AG09319 (cell line): ENCODE measurements at places on chromosomes 12 and 14.

GRCh38 chr14:104386151-104386841, 193.3 kb upstream of the C14orf180 start:
- no peak for DNase-seq

- no peak for DNase-seq
Measured at GRCh38 chr14:72810201-72810600, 83.7 kb downstream of the DPF3 start.

DNA sequence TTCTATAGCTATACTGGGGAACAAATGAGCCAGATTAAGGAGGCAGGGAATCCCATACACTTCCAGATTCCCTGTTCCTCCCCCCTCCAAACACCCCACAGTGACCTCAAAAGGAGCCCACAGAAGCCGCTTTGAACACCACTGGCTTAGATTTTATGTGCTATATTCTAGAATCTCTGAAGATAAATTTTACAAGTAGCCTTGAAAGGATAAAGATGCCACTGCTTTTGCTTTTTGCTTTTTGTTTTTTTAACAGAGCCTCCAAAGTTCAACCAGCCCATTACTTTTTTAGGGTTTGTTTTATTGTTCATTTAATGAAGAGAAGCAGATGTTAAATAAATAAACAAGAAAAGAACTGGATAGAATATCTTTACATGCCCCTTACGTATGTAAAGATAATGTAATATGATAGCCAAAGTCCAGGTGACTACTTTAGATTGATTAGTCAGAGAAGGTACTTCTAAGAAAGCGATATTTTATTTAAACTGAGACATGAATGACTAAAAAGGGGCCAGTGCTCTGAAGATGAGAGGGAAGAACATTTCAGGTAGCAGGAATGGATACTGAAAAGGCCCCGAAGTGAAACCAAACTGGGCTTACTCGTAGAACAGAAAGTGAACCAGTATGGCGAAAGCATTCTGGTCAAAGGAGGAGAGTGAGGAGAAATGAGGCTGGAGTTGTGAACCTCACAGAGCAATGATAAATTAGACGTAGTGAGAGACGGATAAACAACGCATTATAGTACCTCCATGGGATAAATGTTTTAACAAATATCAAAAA, 44.6 kb downstream of the DUSP6 start:
- DNase-seq: no peak

DNA sequence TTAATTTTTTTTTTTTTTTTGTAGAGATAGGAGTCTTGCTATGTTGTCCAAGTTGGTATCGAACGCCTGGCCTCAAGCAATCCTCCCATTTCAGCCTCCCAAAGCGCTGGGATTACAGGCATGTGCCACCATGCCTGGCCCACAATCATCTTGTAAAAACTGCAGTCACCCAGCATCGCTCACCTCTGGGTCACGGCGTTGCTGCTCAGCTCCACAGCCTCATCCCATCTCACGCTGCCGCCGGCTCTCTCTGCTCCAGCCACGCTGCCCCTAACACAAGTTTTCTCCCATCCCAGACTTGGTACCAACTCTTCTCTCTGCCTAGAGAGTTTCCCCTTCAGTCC, 69.2 kb downstream of the MAP1LC3B2 start:
- DNase-seq: no peak

- DNase-seq: peak; percentile 30
Measured at GRCh38 chr12:94186278-94187241, 38.2 kb downstream of the PLXNC1 start.

DNA sequence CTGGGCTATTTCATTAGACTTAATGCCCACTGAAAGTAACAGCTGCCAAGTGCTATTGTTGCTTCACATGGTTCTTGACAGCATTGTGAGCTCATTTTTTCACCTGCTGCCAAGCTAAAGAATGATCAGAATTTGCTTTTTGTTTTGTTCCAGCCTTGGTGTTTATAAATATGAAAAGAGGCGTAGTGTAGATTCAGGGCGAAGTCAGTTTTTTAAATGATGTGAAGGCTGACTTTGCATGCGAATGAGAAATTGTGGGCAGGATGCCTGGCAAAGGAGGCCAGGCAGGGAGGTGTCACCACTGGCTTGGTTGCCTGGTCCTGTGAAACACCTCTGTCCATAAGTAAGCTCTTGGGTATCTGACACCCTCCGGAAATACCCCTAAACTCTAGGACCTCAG, 93.3 kb upstream of the NAP1L1 start:
- no peak for DNase-seq

GRCh38 chr14:71371711-71372396, 464.6 kb downstream of the PCNX1 start:
- no peak for DNase-seq

DNA sequence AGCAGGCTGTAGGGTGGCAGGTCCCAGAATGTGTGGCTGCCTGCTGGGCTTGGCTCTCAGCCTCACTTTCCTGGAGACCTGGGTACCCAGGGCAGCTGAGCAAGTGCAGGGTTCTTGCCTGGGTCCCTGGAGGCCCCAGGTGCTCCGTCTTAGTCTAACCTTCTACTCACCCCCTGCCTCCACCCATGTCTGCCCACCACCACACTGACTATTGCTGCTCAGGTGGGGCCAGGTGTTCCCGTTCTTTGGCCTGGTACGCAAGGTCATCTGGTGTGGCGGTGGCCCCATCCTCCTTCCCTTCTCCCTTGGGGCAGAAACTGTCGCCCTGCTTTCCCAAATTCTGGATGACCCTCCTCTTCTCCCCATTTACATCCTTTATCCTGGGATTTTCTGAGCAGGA, 319.9 kb downstream of the TMEM121 start:
- DNase-seq: no peak

DNA sequence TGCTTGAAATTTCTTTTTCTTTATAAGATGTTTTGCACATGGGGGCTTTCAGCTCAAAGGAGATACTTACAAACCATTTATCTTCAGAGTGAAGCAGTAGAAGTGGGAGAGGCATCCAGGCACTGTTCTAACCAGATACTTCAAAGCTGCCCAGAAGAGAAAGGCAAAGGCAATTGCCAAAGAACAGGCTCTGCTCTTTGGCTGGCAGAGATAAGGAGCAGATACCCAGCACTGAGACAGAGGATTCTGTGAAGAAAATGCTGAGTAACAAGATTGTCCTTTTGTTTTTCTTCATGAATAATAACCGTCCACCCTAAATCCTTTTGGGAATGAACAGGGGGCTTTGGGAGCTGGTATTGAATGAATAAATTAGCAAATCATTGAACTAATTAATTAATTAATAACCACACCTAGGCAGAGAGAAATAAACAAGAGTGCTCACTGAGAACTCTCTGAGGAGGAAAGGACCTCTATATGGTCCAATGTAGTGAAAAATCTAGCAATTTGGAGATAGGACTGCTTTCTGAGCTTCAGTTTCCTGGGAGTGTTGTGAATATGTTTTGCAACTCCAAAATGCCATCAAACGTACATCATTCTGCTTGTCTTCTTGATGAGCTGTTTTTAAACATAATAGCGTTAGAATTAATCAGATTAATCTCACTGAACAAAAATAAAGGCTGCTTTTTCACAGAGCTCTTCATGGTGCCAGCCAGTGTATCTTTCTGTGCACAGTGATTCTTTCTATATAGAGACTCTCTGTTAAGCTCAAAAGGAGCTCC, 192.8 kb upstream of the AMIGO2 start:
- DNase-seq: no peak

DNA sequence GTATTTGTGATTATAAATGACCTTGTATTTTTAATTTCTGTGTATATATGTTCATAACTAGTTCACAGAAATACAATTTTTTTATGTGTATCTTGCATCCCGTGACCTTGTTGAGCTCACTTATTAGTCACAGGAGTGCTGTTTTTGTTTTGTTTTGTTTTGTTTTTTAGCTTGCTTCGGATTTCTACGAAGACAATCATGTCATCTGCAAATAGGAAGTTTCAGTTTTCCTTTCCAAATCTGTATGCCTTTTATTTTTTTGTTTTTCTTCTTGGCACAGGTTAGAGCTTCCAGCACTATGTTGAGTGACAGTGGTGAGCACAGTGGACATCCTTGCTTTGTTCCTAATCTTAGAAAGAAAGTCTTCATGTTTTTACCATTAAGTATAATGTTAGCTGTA, 229.2 kb upstream of the GARIN6 start:
- no peak for DNase-seq

DNA sequence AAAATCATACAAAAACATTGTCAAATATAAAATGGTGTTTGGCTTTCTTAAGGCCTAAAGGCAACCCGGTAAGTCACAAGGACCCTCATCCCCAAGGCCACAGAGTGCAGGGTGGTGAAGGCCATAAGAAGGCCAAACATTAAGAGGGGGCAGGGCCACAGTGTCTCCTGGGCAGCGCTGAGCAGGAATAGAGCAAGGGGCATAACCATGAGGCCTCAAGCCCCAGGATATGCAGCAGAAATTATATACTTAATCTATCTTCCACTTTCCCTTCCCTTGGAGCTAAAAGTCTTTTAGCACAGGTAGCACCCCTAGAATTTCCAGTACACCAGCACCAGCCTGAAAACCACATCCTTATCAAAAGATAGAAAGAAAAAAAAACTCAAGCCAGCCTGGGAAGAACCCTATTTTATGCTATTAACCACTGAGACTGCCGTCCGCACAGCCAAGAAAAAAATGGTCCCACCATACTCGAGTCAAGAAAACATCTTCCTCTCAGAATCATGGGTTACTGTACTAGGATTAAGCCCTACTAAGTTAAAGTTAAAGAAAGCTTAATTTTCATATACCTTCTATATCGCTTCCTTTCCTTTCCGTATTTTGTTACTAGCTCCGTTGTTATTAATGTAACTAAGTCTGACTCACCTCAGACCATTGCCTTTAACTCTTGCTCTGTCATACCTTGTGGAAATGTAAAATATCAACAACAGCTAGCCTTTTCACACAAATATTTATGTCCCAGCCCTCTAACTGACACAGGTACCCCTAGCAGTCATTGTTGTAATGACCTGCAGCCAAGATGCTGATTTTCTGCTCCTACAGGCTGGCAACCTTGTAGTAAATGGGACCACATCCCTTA, 20.1 kb downstream of the KLRK1 start:
- DNase-seq: no peak

GRCh38 chr14:51743588-51744000, 91.9 kb downstream of the FRMD6 start:
- DNase-seq: no peak

GRCh38 chr12:125076103-125076502, 10.9 kb downstream of the AACS start:
- DNase-seq: no peak

- peak; percentile 35 for DNase-seq
Measured at GRCh38 chr12:51307655-51308593, 16.1 kb downstream of the BIN2 start.

DNA sequence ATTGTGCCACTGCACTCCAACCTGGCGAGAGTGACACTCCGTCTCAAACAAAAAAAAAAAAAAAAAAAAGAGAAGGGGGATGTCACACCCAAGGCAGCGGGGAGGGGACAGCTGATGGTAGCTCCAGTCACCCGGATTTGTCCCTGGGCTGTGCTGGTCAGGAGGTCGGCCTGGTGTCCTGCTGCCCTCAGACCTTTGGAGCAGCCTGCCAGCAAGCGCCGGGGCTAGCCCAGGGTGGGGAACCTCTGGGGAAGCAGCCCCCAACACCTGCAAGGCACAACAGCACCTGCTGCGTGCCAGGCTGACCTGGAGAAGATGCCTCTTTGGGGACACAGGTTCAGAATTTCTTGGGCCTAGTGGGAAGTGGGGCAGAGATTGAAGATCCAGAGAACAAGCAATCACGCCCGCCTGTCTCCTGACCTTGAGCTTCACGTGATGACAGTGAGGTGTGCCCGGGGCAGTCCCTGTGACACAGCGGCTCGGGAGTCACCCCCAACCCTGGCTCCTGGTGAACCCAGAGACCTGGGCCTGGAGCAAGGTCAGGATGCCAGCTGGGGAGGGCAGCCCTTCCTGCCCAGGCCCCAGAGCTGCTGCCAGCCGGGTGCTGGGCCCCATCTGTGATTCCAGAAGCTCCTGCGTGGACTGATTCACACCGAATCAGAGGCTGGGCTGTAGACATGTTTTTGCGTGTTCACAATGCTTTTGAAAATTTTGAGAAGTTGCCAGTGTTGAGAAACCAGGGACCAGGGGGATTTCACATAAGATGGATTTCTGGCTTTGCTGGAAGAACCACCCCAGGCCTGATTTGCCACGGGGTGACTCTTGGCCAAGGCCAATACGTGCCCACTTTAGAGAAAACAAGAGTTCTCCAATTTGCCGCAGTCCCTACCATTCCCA, 66.4 kb downstream of the RFLNA start:
- DNase-seq: no peak

GRCh38 chr12:93846936-93847516, 169.9 kb downstream of the CRADD start:
- no peak for DNase-seq

- DNase-seq: no peak
Measured at GRCh38 chr14:101561145-101561896, at the start of gene DIO3. Gene DIO3, plus strand, starts transcription at chr14:101561495.

DNA sequence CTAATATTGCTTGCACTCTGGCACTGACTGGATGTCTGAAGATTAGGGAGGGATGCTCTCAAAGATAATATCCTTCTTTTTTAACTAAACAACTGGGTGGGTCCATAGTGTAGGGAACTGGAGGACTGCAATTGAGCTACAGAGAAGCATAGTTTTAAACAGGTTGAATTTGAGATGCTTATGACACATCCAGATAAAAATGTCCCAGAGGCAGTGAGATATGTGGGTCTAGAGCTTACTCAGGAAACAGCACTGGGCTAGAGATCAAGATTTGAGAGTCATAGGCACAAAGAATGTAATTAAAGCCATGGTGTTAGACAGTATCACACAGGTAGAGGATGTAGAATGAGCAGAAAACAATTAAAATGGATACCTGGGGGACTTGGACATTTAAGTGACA, 198.4 kb downstream of the NELL2 start:
- no peak for DNase-seq

GRCh38 chr12:43147878-43148277, 404.1 kb downstream of the ADAMTS20 start:
- DNase-seq: no peak

GRCh38 chr12:66132408-66132807, 1.9 kb upstream of the LLPH start:
- no peak for DNase-seq

GRCh38 chr14:90273532-90273931, 17.2 kb downstream of the PSMC1 start:
- DNase-seq: no peak

GRCh38 chr12:115584156-115584555, 693.3 kb downstream of the MED13L start:
- DNase-seq: no peak

GRCh38 chr12:18676996-18677588, 60.7 kb downstream of the PLCZ1 start:
- DNase-seq: no peak

- DNase-seq: no peak
Measured at GRCh38 chr12:27333403-27334009, 870 bp downstream of the BMAL2 start.

GRCh38 chr14:34110531-34110930, 159.7 kb upstream of the EGLN3 start:
- DNase-seq: no peak

DNA sequence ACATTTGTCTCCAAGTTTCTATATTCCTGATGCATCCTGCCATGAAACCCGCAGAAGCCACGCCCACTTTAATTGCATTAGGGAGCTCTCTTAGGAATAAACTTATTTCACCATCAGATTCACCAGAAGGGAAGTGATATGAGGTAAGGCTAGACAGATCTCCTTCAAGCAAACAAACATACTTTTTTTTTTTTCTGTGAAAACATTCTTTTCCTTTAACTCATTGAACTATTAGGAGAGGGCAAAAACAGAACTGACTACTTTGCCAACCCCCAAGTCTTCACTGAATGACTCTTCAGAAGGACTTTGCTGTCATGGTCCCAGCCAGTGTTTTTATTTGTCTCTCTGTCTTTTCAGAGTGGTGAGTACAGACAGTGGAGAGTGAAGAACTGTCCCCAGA, 48.4 kb downstream of the GTF2A1 start:
- DNase-seq: peak; percentile 5

GRCh38 chr14:22811722-22812121, 3.5 kb downstream of the SLC7A7 start:
- no peak for DNase-seq
